ENCODE measurements at places on chromosomes 1 and 21. TPM values are rescaled to one million over a fixed set of nuclear protein-coding genes. Genes with fewer than 3 reads are reported as not detected.

CD1D gene
- total RNA-seq: 2.1 TPM

PTGER3 gene
- 52.4 TPM for total RNA-seq

MAEL gene
- total RNA-seq: 1.1 TPM

- H3K4me1 ChIP-seq: no peaks in the 10 kb centered on the region
- H3K4me3 ChIP-seq: no peak overlapping the region
- no peak for DNase-seq
- no peak overlapping the region for H3K27ac ChIP-seq
Observed at GRCh38 chr1:85568151-85568550, 12.4 kb upstream of the CCN1 start.

DNA sequence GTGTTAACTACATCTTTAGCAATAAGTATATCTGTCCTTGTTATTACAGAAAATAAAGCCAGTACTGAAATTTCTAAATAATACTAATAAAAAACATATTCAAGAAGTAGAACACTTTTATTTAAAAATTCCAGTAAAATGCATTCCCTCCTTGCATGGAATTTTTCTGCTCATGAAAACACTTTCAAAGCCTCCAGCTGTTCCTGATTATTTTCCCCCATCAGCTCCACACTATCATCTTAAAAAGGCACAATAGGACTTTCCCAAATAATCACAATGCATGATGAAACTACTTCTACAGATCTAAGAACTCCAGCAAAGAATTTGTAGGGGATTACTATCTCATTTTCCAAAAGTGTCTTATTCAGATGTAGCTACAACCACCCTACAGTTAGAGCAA, 162.6 kb upstream of the USP25 start:
- H3K27ac ChIP-seq: no peak overlapping the region
- no peaks in the 10 kb centered on the region for H3K27me3 ChIP-seq
- H3K4me1 ChIP-seq: no peaks in the 10 kb centered on the region
- no peak overlapping the region for H3K4me3 ChIP-seq

GRCh38 chr1:94314222-94314858, 77.0 kb upstream of the ARHGAP29 start:
- no peak overlapping the region for H3K4me3 ChIP-seq
- H3K36me3 ChIP-seq: no peaks in the 10 kb centered on the region
- H3K4me1 ChIP-seq: no peaks in the 10 kb centered on the region
- no peaks in the 10 kb centered on the region for H3K27me3 ChIP-seq
- DNase-seq: no peak

All from sigmoid colon (tissue), 7 donors.